ENCODE measurements at places on chromosomes 5 and 9.
A peak's percentile ranks its signal among the peaks of the same experiment; 100 is the strongest.

- no peak for DNase-seq
These were observed 632 bp downstream of the UBAP1 start for GRCh38 chr9:34179213-34180136.

DNA sequence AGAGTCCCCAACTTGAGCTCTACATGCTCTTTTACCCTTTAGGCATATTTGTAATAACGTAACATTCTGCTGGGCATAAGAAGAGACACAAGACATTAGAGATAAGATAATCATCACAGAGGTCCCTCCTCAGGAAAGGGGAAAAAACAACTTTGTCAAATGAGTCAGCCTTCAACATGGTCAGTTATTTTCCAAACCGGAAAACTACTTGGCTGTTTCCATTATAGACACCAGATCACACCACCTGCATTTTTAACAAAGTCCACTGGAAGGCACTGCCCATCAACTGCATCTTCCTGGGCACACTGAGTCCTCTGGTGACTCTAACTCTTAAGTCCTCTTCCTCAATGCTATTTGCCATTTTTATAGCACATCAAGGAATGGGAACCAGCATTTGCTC lies 221.8 kb downstream of the FAM114A2 start:
- no peak for DNase-seq

- DNase-seq = no peak
These were observed 119.4 kb downstream of the TLR4 start for GRCh38 chr9:117823576-117823975.

- DNase-seq = no peak
These were observed at the start of gene UAP1L1 for GRCh38 chr9:137077010-137077747. TSS of gene UAP1L1 (plus strand) at chr9:137077517. CDS start at chr9:137077533, 16 bp downstream.

DNA sequence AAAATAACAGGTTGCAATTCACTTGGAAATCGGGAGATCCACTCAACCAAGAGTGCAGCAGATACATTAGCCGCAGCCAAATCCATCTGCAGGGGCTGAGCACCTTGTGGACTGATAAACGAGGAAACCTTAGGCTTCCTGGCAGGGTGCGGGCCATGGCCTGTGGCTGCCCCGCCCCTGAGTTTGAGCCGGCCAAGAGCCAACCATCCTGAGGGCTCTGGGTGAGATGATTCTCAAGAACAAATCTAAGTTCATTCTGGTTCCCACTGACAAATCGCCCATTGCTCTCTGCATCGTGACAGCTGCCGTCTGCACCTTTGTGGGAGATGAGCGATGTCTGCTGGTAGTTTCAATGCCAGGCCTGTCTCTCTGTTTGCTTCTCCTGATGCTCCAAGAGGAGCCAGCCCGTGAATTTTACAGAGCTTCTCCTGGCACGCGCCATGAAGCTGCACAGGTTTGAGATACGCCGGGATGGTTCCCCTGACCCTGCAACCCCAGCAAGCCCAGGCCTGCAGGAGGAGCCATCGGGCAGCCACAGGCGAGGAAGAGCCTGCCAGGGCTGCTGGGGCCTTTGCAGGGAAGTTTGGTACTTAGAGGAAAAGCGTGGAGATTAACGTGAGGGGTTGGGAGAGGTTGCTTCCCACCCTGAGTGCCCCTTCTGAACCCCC lies 154.0 kb downstream of the OLFM1 start:
- DNase-seq = peak; percentile 62

- no peak for DNase-seq
These were observed 500.7 kb downstream of the SPATA31D1 start for GRCh38 chr9:82489201-82489821.

GRCh38 chr5:180690562-180690961 lies 41.2 kb upstream of the FLT4 start:
- no peak for DNase-seq

DNA sequence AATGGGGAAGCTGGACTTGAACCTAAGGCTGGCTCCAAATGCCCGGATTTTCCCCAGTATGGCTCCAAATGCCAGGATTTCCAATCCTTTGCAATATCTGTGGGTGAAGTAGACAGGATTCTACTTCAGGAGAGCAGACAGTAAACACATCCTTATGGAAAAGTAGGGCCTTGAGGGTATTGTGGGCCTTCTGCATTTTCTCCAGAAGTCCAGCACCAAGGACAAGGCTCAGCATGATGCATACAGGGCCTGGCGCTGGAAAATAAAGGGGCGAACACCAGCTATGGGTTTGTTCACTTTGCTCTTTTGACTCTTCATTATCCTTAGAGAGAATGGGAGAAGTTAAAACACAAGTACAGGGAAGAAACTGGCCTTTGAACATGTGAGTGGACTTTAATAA lies 347.5 kb downstream of the SEMA5A start:
- DNase-seq = no peak

Measured in NCI-H446 treated with DMSO at 0.1 percent for 48 hours (cell line).